ENCODE measurements at places on chromosomes 7 and 10.

GRCh38 chr7:157412021-157412443 is 75.2 kb downstream of the DNAJB6 start:
- DNase-seq = no peak

GRCh38 chr10:36700123-36700522 is 425.3 kb upstream of the ANKRD30A start:
- no peak for DNase-seq

GRCh38 chr10:42942279-42942950 is 134.5 kb upstream of the RET start:
- no peak for DNase-seq

DNA sequence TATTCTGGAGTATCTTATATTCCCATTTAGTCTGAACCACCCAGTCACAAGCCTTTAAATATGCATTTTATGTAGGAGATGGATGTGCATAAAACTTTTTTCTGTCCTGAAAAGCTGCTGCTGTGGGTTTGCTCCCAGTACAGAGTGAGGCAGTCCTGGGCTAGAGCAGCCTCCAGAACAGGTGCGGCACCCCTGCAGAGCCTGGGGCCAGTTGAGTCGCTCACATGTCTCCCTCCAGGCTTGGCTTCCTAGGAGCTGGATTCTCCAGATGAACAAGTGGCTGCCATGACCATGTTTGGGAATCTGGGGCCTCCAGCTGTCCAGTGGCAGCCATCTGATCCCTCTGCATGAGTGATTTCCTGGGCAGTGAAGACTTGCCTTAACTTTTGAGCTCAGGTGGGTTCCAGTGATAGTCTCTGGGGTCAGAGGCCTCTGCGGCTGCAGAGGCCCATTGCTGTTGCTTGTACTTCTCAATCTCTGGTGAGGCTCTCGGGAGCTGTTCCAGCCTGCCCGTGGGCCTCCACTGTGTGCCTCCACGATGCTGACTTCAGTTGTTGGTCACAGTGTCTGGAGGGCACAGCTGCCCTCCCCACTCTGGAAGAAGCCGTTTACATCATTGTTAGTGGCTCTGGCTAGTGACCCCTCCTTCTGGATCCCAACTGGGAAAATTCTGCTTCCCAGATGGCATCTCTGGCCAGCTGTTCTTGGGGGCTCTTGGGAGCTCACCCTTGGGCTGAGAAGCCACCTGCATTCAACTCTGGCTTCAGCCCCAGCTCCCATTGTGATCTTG is 120.4 kb downstream of the EMX2 start:
- no peak for DNase-seq

DNA sequence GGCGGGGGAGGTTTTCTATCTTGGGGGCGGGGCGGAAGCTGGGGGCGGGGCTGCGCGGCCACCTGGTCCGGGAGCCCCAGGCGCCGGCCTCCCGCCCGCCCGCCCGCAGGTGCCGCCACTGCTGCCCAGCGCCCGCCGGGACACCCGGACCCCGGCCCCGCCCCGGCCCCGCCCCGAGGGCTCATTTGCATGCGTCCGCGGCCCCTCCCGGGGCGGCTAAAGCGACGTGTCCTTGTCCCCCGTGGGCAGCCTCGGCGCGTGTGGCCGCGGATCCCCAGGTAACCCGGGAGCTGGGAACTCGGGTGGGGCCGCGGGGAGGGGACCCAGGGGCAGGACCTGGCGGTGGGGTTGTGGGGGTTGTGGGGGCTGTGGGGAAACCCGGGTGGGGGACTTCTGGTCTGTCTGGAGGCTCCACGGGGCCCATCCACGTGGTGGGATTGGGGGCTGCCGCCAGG is at the start of gene BHLHA15:
Gene BHLHA15 (plus strand): TSS at position 219 of the 455 bp plus-strand sequence. CDS start 871 bp downstream, outside the sequence.
- DNase-seq = no peak

DNA sequence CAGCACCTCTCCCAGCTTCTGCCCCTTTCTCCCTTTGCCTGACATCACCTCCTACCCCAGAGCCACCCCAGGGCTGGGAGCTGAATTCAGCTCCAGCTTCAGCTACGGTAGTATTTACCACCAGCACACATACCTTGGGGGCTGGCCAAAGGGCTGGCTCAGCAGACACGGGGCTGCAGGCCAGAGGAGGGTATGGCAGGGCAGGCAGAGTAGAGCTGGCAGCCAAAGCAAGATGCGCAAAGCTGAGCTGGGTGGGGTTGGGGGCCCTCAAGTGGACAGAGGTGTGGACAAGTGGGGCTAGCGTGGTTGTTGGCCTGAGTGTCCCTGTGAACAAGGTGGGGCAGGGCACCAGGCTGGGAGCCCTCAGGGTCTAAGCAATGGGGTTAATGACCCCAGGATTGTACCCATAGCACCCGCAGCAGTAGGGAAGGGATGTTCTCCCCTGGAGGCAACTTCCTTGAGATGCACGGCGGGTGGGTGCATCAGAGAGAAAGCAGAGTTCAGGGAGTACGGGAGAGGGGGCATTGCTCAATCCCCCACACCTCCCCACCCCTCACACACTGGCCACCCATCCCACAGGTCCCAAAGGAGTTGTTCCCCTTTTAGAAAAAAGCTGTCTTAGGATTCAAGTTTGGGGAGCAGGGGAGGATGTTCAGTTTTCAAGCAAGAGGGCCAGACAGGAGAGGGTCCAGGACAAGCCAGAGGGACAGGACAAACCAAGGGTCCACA is 8.0 kb downstream of the VSIR start:
- no peak for DNase-seq

GRCh38 chr10:234708-235406 is 99.6 kb downstream of the ZMYND11 start:
- no peak for DNase-seq

DNA sequence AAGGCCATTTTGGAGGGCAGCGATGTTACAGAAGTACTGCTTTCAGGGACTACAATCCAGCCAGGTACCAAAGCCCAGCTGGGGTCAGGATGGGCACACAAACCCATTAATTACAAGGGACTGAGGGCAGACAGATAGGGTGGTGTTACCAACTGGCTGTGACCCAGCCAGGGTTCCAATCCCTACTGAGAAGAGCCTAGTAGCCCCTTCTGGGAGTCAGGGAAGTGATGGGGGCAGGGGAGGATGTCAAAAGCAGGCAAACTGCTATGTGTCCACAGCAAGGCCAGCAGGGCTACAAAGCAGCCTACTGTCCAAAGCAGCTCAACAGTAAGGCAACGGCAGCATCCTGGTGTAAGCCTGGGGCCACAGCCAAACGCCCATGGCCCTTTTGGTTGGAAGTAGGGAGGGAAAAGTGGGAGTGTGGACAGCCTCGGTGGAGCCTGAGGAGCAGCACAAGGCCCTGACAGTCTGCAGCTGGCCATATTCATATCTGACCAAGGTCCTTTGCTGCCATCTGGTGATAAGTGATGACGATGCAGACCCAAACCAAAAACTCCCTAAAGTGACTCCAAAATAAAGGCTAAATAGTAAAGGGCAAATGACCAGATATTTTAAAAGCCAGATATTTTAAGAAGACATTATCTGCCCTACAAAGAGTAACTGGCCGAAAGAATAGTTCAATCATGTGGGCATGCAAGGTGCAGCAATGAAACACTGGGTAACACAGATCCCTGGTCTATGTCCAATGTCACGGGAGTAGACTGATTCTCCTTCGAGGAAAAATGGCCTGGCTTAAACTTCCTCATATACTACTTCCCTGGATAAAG is 56.9 kb downstream of the XPNPEP1 start:
- no peak for DNase-seq

GRCh38 chr7:99579956-99580777 is 17.9 kb upstream of the TMEM225B start:
- DNase-seq = peak; percentile 55

- no peak for DNase-seq
Measured at GRCh38 chr10:102476466-102477141, 25.3 kb upstream of the C10orf95 start.

DNA sequence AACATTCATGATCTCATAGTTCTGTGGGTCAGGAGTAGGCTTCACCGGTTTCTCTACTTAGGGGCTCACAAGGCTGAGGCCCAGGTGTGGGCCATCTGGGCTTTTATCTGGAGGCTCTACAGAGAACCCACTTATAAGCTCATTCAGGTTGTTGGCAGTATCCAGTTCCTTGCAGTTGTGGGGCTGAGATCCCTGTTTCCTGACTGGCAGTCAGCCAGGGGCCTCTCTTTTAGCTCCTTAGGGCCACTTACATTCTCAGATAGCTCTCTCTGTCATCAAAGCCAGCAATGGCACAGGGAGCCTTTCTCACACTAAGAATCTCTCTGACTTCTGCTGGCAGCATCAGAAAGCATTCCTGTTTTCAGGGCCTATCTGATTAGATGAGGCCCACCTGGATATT is 18.2 kb upstream of the HECTD2 start:
- no peak for DNase-seq

GRCh38 chr10:132141076-132141475 is 45.7 kb upstream of the DPYSL4 start:
- no peak for DNase-seq

Data from activated CD4-positive, alpha-beta T cell treated with anti-CD3 and anti-CD28 coated beads for 1 hour (primary cell).